ENCODE measurements at places on chromosomes 6 and 20.
A peak's percentile ranks its signal among the peaks of the same experiment; 100 is the strongest.

DNA sequence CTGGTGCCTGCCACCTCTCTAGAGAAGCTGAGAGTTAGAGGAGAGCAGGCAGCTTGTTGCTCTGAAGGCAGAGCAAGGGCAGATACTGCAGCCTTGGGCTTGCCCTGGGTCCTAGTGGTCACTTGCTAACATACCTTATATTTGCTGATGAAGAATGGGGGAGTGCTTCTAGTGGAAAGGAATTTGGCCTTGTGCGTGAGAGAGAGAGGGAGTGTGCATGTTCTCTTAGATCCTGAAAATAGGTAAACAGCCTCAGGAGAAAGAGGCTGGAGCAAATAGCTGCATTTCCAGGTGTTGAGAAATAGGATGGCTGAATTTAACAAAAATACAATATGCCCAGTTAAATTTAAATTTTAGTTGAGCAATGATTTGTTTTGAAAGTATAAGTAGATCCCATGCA is 724.5 kb upstream of the FLRT3 start:
- no peak for DNase-seq

DNA sequence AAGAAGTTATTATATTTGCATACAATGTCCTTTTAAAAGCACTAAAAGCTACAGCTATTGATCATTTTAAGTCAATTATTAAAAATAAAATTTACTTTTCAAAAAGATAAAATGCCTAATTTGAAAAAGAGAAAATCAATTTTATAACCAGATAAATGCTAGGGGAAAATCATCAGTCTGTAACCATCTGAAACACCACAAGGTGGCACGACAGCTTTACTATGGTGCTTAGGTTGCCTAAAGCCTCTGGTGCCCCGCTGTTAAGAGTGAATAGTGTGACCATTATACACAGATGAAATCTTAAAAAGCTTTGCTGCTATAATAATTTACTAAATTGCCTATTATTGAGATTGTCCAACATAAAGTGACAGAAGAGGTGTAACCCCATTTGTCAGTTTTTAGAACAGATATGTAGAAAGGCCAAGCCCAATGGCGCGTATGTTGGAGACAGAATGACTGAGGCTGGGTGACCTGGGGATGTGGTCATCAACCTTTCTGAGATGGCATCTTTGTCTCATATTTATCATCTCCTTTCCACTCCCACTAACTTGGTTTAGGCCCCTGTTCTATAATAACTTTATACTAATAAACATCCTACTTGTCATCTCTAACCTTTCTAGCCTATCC is 100.8 kb downstream of the MOXD1 start:
- peak; percentile 50 for DNase-seq

DNA sequence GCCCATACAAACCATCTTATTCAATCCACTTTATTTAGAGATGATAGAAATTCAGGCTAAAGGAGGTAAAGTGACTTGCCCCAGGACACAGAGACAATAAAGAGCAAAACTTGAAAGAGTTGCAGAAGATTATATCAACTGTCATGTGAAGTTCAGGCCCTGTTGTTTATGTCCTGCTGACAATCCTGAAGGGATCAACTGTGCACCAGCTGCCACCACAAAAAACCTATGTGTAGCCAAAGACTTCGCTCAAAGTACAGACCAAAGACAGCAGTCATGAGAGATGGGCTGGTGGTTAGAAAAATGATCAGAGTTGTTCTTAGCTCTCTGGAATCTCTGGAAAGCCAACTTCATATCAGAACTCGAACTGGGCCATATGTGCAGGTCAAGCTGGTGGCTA is 16.0 kb upstream of the CITED2 start:
- no peak for DNase-seq

DNA sequence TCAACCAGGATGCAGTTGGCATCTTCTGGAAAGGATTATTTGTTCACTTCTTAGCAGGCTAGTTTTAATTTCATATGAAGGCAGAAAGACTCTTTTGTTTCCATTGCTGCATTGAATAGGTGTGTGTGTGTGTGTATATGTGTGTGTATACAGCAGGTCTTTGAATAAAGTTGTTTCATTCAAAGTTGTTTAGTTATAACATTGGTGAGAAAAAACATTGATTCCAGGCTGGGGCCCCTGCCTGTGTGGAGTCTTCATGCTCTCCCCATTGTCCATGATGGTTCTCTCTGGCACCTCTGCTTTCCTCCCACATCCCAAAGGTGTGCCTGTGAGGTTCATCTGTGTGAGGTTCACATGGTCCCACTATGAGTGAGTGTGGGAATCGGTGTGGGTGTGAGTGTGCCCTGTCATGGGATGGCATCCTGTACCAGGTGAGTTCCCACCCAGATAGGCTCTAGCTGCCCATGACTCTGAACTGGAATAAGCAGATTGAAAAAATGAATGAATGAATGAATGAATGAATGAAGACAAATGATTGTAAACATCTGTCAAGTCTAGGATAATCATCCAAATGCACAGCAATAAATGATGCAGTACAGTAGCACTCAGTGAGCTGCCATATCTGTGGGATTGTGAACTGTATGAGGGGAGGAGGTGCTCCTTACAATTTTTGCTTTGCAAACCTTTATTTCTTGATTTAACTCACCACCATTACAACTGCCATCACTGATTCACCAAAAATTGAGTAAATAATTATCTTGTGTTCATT is 156.0 kb downstream of the ADGRG6 start:
- DNase-seq, result no peak

GRCh38 chr20:14777591-14777990 is 440.2 kb upstream of the FLRT3 start:
- peak; percentile 84 for DNase-seq

DNA sequence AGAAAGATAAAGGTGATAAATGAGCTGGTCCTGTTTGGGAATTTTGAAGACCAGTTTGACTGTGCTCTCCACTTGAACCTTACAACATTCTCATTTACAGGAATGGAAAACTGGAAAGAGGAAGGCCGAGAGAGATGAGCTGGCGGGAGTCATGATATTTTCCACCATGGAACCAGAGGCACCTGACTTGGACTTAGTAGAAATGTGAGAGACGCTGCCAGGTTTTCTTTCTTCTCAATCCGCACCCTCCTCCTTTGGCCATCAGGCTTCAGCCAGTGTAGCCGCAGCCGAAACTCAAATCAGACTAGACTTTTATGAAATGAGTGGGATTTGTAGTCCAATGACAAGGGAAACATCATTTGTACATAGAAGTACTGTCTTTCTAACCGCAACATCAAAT is 54.7 kb upstream of the SYNJ2 start:
- DNase-seq, result no peak

GRCh38 chr6:15063253-15063853 is 182.5 kb upstream of the JARID2 start:
- DNase-seq, result peak; percentile 26

DNA sequence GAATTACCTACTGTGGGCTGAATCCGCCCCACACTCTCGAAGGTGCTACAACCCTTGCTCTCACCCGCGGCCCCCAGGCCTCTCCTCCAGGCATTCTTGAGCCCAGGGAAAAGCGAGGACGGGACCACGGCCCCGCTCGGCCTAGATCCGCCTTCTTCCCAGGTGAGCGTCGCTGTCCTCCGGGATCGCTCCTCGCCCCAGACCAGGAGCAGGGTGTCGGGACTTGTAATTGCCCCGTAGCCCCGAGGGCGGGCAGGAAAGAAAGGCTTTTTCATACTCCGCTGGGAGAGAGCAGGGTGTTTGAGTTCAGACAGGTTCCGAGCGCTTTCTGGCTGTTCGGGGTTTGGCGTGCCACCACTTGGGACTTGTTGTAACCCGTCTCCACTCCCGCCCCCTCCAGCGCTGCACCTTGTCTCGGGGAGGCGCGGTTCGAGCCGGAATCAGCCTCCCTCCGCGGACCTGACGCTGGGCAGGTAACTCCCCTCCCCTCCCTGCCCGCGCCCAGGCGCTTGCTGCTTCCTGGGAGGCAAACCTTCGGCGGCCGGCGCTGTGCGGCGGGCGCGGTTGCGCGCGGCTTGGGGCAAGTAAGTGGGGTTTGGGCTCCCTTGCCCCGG is at the start of gene FAM83B:
TSS of gene FAM83B (plus strand) at position 529 of the 614 bp plus-strand sequence. CDS start 23,476 bp downstream, outside the sequence.
- DNase-seq, result no peak

DNA sequence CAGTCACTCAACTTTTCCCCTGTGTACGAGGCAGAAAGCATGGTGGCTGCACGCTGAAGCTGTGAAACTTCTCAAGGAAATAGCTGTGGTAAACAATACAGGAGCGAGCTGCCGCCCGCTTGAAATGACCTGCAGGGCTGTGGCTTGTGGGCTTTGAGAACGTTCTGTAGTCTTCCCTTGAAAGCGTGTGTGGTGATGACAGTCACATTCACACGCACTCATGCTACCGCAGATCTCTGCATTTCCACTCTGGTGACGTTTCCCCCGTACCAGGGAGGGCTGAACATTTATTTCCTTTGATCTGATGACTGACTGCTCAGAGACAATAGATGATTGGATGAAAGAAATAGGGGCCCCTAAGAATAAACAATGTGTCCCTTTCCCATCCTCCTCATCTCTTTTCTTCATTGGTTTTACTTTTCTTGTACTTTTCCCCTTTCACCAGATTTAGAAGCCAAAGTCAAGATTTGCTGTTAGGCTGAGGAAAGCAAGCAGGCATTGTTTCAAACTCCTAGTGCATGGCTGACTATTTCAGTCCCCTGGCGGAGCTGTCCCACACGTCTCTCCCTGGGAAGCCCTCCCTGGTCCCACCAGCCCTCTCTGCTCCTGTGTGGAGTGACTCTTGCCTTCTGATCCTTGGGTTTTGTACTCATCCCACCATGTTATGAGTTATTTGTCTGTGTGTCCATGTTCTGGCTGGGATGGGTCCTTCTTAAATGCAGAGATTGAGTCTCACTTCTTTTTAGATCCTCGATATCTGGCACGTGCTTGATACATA is 3.9 kb downstream of the SYTL3 start:
- peak; percentile 67 for DNase-seq

DNA sequence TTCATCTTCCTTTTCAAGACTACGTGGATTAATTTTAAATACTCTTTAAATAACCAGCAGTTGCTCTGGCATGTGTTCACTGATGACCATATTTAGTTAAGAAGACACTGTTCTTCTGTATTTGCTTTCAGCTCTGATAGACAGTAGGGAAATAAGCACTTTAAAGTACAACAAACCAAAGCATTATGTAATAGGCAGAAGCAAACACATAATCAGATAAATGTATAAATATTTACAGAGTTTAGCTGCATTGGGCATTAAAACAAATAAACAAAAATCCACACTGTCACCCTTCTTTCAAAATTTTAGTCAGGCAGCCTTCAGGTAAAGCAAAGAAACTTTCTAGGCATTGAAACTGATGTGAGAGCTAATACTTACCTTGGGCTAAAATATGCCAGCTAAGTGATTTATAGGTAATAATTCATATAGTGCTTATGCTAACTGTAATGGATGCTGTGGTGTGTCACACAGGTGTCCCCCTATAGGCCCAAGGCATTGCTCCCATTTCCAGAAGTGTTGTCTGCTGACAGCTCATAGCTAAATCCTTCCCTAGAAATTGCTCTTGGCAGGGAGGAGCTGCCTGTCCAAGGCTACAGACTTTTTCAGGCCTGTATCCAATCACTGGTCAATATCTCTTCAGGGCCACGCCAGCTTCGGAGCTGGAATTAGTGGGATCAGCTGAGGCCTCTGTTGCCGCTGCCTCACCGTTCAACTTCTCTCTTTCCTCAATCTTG is 111.5 kb upstream of the CITED2 start:
- DNase-seq, result no peak

GRCh38 chr6:98724537-98724936 is 109.8 kb upstream of the POU3F2 start:
- no peak for DNase-seq

Data from fibroblast of skin of right quadriceps (primary cell).